ENCODE measurements at places on chromosomes 1 and 21. TPM values are rescaled to one million over a fixed set of nuclear protein-coding genes. Genes with fewer than 3 reads are reported as not detected.

- DNase-seq = no peak
These were observed at the start of gene KIAA1614 for GRCh38 chr1:180912801-180913565. TSS of gene KIAA1614 (plus strand) at chr1:180912897. CDS start at chr1:180913244, 347 bp downstream.

Gene DPH2
- total RNA-seq = 21.7 TPM

Gene DEPDC1
- 6.5 TPM for total RNA-seq

DNA sequence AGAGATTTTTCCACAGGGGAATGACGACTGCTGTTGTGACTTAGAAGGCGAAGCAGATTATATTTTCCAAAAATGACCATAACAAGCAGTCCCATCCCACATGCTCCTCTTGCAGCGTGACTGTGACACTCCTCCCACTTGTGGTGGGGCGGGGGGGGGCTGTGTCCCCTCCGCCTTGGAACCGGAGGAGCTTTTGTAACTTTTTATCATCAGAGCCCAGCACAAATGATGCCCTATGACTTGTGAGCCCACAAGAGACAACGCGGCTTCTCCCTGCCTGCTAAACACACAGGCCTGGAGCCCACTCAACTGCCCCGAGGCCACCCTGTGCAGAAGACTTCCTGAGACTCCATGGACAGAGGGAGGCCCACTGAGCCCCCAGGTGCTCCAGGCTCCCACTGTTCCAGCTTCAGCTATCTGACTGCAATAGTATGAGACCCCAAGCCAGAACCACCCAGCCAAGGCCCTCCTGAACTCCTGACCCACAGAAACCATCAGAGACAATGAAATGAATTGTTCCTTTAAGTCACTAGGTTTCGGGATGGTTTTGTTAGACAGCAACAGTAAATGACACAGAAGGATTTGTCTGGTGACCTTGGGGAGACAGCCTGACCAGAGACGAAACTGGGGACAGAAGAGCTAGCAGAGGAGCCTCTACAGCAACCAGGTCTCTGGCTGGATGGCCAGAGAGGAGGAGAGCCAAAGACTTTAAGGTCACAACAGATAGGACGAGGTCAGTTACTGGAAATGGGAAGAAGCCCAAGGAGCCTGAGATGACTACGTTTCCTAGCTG, 58.8 kb downstream of the CAPZB start:
- no peak for DNase-seq

DNA sequence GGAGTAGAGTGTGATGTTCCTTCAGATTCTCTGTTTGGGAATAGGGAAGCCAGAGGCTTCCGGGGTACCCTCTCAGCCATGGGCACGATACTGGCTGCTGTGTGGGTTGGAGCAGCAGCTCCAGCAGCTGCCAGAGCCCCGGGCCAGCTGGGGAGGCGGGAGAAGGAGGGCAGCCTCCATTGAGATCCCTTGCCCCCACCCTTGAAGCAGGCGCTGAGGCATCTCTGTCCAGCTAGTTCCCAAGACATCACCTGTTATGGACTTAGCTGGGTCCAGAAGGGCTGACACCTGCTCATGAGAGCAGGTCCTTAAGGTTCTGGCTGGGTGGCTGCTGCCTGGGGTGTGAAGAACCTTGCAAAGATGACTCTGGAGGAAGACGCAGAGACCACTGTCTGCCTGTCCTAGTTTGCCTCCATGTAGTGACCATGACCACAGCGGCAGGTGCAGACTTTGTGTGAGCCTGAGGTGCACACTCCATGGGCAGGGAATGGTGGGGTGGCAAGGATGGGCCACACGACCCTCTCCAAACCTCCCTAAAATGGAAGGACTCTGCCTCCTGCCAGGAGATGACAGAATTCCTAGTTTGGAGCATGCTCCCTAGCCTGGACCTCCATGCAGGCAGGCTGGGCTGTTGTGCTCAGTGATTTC, 222.6 kb upstream of the C1orf174 start:
- DNase-seq = no peak

- no peak for DNase-seq
These were observed 5.7 kb upstream of the TNR start for GRCh38 chr1:175749075-175749474.

DNA sequence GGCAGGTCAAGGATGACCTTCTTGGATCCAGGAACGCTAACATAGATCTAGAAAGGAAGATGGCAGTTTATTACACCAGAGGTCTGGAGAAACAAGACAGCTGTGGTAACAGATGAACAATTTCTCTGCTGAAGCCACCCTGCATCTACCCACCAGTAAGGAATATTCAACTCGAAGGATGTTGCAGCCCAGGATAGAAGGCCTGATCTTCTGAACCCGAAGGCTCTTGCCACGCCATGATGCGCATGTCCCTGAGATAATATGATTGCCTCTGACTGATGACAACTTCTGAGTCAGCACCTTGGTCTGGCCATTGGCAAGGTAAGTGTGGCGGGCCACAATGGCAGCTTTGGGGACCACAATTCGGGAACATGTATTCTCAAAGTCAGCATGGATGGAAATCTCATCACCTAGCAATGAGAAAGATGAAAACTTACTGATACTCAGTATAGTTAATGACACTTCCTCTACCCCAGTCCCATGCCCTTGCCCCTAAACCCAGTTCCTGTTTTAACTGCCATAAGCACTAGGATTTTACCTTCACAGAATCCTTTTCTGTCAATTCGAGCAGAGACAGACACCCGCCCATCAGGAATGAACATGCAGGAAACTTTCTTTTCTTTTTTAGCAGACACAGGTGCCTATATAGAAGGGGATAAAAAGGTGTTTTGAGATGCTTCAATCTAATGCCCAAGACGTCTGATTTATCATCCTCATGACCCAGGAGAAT, 1.8 kb downstream of the TXNIP start:
- no peak for DNase-seq

DNA sequence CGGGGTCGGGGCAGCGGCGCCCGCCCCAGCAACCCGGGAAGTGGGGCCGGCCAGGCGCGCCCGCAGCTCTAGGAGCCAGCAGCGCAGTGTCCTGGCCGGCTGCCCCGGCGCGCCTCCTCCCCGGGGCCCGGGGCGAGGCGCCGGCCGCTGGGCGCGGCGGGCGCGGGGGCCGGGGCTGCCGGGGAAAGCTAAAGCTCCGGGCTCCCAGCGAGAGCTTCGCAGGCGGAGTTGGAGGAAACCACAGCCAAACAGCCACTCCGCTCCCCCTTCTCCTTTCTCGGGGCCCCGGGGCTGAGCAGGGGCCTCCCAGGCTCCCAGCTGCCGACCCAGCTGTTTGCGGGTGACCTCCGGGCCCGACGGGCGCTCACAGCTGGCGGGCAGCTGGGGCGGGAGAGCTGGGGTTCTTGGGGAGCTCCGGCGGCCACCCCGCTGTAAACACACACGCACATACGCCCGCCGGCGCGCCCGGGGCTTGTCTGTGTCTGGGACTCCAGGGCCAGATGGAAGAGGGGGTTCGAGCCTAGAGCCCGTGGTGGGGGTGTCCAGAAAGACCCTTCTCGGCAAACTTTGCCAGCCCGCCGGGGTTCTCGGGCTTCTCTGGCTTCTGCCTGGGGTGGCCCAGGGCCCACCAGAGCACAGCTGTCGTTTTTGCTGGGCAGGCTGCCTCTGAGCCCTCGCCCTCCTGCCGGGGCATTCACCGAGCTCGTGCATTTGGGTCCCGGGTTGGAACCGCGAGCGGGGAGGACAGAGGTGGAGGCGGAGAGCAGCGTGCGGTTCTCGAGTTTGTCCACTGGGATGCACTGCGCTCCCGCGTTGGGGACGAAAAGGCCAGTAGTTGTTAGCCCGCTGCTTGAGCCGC, 1.5 kb downstream of the AJAP1 start:
- no peak for DNase-seq

Gene PAX7
- total RNA-seq = not detected

- DNase-seq = no peak
These were observed 24.1 kb downstream of the HHIPL2 start for GRCh38 chr1:222523852-222524251.

DNA sequence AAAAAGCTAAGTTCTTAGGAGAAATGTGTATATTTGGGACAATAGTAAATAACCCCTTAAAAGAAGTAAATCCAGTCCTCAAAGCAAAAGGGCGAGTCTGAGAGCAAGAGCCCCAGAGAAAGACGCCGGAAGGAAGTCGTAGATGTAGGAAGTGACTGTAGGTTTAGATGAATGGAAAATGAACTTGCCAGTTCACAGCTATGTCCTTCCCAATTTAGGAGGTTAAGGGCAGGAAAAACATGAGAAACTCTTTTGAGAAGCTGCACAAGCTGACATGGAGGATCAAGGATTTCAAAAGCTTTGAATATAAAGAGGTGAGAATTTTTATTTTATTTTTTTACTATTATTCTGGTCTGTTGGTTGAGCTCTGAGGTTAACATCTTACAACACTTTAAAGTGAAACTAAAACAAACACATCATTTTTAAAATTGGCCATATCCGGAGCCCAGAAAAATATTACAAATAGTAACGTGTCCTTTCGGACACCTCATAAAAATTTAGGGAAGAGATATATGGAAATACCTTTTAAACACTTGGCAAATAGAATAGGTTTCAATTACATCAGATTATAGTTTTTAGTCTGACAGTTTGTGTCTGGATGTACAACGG, 1178.6 kb downstream of the MRPL39 start:
- DNase-seq = no peak

GRCh38 chr1:145946477-145946986, 11.3 kb downstream of the LIX1L start:
- DNase-seq = no peak

All from osteocyte (in vitro differentiated cells).